T-helper 2 cell treated with Interferon-gamma antibody and Interleukin-4, amounts not matched to agents 5 μg/mL and 100 μg/mL, for 36 hours (primary cell): ENCODE measurements at places on chromosomes 4 and X.

GRCh38 chrX:21990832-21991231 is 41.3 kb upstream of the PHEX start:
- no peak for DNase-seq
- no peak overlapping the region for H3K4me3 ChIP-seq
- H3K36me3 ChIP-seq, result peaks cover 23% of the 10 kb centered on the region
- H3K27ac ChIP-seq, result no peak overlapping the region
- H3K4me1 ChIP-seq, result no peaks in the 10 kb centered on the region

DNA sequence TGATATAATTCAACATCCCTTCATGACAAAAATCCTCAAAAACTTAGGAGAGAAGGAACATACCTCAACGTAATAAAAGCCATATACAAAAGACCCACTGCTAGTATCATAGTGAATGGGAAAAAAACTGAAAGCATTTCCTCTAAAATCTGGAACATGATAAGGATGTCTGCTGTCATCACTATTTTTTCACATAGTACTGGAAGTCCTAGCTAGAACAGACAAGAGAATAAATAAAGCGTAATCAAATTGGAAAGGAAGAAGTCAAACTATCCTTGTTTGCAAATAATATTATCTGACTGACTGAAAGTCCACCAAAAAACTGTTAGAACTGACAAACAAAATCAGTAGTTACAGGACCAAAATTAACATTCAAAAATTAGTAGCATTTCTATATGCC is 985.4 kb upstream of the AGA start:
- DNase-seq, result no peak
- H3K27me3 ChIP-seq, result no peaks in the 10 kb centered on the region
- no peak overlapping the region for H3K27ac ChIP-seq
- H3K4me1 ChIP-seq, result no peaks in the 10 kb centered on the region
- no peak overlapping the region for H3K4me3 ChIP-seq

- DNase-seq, result no peak
- no peaks in the 10 kb centered on the region for H3K36me3 ChIP-seq
- H3K27me3 ChIP-seq, result no peaks in the 10 kb centered on the region
- H3K4me1 ChIP-seq, result no peaks in the 10 kb centered on the region
- no peak overlapping the region for H3K27ac ChIP-seq
- no peak overlapping the region for H3K4me3 ChIP-seq
Observed at GRCh38 chr4:14083150-14083549, 455.6 kb upstream of the BOD1L1 start.

- H3K27me3 ChIP-seq, result peaks cover 2% of the 10 kb centered on the region
- no peak overlapping the region for H3K27ac ChIP-seq
- no peaks in the 10 kb centered on the region for H3K36me3 ChIP-seq
- no peaks in the 10 kb centered on the region for H3K4me1 ChIP-seq
- no peak for DNase-seq
Observed at GRCh38 chr4:8278009-8278395, 8.4 kb downstream of the HTRA3 start.

DNA sequence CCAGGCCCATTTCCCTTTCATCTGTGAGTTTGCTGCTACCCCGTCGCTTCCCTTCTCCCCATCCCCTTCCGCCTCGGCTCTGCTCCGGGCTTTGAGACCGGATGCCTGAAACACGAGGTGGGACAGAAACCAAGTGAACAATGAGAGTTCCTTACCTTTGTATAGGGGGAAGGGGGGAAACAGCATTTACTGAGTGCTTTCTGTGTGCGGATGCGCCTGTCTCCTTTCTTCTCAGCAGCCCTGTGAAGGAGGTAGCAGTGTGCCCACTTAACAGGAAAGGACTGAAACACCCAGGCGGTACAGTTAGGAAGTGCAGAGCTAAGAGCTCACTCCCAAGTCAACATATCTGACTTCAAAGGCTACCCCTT is 43.2 kb upstream of the TMSB15B start:
- H3K4me3 ChIP-seq, result peak overlapping the region; percentile 87
- no peaks in the 10 kb centered on the region for H3K36me3 ChIP-seq
- peak overlapping the region; percentile 90 for H3K27ac ChIP-seq
- DNase-seq, result peak; percentile 14
- no peaks in the 10 kb centered on the region for H3K27me3 ChIP-seq
- H3K4me1 ChIP-seq, result peaks cover 13% of the 10 kb centered on the region

GRCh38 chr4:173477016-173477415 is 53.0 kb downstream of the HAND2 start:
- H3K27ac ChIP-seq, result no peak overlapping the region
- no peak for DNase-seq
- H3K4me1 ChIP-seq, result no peaks in the 10 kb centered on the region
- H3K27me3 ChIP-seq, result peaks cover 2% of the 10 kb centered on the region

GRCh38 chr4:22850055-22850454 is 157.3 kb downstream of the GBA3 start:
- no peaks in the 10 kb centered on the region for H3K36me3 ChIP-seq
- peaks cover 3% of the 10 kb centered on the region for H3K4me1 ChIP-seq
- H3K4me3 ChIP-seq, result no peak overlapping the region
- H3K27me3 ChIP-seq, result no peaks in the 10 kb centered on the region

DNA sequence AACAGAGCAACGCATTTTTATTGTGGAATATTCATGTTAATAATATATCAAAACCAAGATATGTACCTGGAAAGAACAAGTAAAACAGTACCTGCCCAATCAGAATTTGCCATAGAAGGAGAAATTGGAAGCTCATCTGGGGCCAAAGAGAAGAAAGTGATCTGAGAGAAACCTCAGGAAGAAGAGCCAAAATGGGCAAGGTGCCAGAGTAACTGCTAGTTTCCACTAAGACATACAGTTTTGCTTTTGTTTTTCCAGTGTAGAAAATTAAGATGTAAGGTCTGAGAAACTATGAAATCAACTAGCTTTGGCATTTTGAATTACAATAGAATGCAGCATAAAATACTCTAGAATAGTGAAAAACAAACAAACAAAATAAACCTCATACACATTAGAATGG is 2201.2 kb downstream of the ARAP2 start:
- H3K27ac ChIP-seq, result no peak overlapping the region
- no peaks in the 10 kb centered on the region for H3K27me3 ChIP-seq
- H3K4me3 ChIP-seq, result no peak overlapping the region
- no peaks in the 10 kb centered on the region for H3K4me1 ChIP-seq

DNA sequence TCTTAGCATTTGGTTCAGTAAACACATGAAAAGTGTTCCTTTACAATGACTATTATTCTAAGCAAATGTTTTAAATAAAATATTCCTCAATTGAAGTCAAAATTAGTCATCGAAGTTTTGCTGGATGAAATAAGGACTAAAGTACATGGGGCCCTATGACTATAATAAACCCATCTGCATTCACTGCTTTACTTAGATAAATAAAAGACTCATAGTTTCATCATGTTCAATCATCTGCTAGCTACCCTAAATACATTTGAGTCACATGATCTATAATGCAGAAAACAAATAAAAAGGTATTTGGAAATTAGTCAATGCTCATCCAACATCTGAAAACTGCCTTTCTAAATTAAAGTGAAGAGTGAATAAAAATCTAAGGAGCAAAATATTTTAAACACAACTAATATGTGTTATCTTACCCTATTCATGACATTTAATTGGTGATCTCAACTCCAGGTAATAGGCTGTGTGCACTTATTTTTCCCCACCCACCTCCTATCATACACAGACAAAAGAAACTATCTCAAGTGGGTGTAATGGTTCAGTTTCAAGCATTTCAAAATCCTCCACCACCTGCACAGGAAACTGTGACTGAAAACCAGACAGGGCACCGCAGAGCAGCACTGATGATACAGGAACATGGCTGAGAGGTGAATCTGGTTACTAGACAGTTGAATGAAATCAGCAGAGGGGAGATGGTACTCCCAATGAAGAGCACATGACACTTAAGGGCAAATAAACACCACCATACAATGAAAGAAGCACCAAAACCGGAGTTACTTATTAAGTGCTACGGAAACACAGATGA is 78.6 kb downstream of the CAMK2D start:
- DNase-seq, result peak; percentile 86
- peak overlapping the region; percentile 67 for H3K4me3 ChIP-seq
- peaks cover 50% of the 10 kb centered on the region for H3K4me1 ChIP-seq
- peak overlapping the region; percentile 92 for H3K27ac ChIP-seq
- H3K27me3 ChIP-seq, result no peaks in the 10 kb centered on the region

GRCh38 chrX:129876771-129877305 is 29.1 kb upstream of the UTP14A start:
- peaks cover 2% of the 10 kb centered on the region for H3K27me3 ChIP-seq
- H3K36me3 ChIP-seq, result no peaks in the 10 kb centered on the region
- no peak overlapping the region for H3K27ac ChIP-seq
- no peak overlapping the region for H3K4me3 ChIP-seq

DNA sequence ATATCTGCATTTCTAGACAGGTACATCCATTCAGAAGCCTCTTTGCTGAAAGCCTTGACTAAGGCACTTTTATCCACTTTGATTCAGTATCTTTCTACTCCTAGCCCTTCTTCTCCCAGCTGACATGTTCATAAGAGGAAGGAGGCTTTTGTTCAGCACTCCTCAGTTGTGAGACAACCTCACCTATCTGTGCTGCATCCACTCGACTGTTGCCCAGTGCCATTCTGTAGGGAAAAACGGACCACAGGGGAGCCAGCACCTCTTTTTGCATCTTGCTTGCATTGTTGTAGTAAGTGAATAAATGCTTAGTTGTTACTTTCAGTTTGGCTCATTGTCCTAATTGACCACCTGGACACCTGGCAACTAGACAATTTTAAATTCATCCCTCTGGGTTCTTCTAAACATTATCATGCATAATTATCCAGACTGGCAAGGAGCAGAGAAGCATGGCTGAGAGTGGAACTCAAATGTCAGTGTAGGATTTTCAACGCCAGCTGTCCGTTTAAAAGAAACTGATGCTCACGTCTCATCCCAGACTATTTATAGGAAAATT is 83.8 kb upstream of the BOD1L1 start:
- DNase-seq, result no peak
- H3K4me3 ChIP-seq, result no peak overlapping the region
- H3K4me1 ChIP-seq, result no peaks in the 10 kb centered on the region
- H3K36me3 ChIP-seq, result no peaks in the 10 kb centered on the region

GRCh38 chrX:40012039-40012867 is 85.5 kb downstream of the BCOR start:
- peak; percentile 22 for DNase-seq
- peaks cover 20% of the 10 kb centered on the region for H3K4me1 ChIP-seq
- H3K36me3 ChIP-seq, result no peaks in the 10 kb centered on the region
- peak overlapping the region; percentile 75 for H3K27ac ChIP-seq

DNA sequence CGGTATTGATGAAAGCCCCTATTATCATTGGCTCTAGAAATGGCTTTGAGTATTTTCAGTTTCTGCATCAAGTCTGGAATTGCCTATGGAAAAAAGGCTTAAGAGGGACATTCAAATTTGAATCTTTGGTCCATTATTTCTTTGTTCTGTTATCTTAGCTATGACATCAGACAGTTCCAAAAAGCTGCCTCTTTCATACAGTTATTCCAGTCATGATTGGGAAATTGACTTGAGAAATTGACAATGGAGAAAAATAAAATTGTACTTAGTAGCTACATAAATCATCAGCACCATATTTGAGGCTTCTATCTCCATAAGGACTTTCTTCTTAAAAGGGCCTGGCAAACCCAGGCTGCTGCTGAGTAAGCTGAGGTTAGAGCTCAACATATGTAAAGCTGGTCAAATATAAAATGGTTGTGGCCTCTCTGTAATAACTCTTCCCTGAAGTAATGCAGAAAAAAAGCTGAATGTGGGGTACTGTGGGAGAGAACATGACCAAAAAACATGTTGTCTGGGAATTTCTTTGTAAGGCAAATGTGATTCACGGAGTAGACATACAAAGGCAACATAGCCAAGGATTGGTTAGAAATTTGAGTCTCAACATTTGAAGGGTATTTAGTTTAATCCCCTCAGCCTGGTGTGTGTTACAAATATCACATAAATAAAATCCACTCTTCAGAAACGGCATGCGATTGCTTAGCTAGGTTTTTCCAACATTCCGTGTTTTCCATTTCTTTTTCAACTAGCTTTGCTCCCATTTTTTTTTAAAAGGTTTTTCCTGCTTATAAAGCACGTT is 100.9 kb downstream of the LNX1 start:
- no peak overlapping the region for H3K27ac ChIP-seq
- H3K36me3 ChIP-seq, result no peaks in the 10 kb centered on the region
- H3K4me1 ChIP-seq, result no peaks in the 10 kb centered on the region
- H3K4me3 ChIP-seq, result no peak overlapping the region
- no peak for DNase-seq
- H3K27me3 ChIP-seq, result peaks cover 18% of the 10 kb centered on the region

GRCh38 chrX:11437642-11438379 is 144.6 kb downstream of the AMELX start:
- H3K4me3 ChIP-seq, result no peak overlapping the region
- no peaks in the 10 kb centered on the region for H3K4me1 ChIP-seq
- H3K36me3 ChIP-seq, result no peaks in the 10 kb centered on the region
- no peaks in the 10 kb centered on the region for H3K27me3 ChIP-seq

GRCh38 chr4:121654738-121655137 is 42.0 kb downstream of the ANXA5 start:
- H3K4me1 ChIP-seq, result peaks cover 2% of the 10 kb centered on the region
- DNase-seq, result no peak
- H3K27me3 ChIP-seq, result peaks cover 27% of the 10 kb centered on the region
- H3K27ac ChIP-seq, result no peak overlapping the region
- no peaks in the 10 kb centered on the region for H3K36me3 ChIP-seq

DNA sequence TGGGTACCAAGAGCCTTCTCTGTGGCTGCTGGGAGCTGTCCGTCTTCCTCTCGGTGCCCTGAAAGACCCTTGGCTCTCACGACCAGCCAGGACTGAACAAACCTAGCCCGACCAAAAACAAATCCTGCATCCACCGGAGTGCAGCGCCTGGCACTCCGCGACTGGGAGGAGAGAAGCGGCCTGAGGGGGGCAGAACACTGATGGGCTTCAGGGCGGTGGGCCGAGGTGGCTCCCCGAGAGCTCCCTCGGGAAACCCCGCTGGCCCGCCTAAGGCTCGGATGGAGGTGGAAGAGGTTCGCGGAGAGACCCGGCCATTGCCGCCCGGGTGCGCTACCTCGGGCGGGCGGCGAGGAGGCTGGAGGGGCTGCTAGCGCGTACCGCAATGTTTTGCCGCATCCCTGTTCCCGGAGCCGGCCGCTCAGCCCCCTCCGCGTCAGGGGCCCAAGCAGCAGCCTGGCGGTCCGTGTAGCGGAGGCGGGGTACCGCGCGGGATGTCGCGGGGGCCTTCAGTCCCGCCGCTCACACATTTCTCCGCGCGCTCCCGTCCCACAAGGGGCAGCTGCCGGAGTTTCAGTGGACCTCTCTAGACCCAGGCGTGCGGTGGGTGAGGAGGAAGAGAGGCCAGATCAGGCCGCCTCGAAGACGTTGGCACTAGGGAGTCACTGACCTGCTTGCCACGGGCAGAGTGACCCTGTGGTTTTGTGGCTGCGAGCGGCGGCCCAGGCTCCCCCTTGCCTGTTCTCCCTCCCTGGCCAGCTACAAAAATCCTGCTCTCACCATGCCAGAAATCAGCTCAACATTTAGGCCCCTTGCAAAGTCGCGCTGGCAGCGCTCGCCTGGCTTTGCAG is 2.2 kb downstream of the SLITRK4 start:
- DNase-seq, result no peak
- H3K27ac ChIP-seq, result no peak overlapping the region
- peaks cover 11% of the 10 kb centered on the region for H3K27me3 ChIP-seq
- no peak overlapping the region for H3K4me3 ChIP-seq
- no peaks in the 10 kb centered on the region for H3K4me1 ChIP-seq
- no peaks in the 10 kb centered on the region for H3K36me3 ChIP-seq

GRCh38 chrX:15529165-15529564 is 28.6 kb downstream of the BMX start:
- H3K27me3 ChIP-seq, result peaks cover 2% of the 10 kb centered on the region
- H3K4me1 ChIP-seq, result peaks cover 2% of the 10 kb centered on the region
- no peak overlapping the region for H3K4me3 ChIP-seq

- no peak for DNase-seq
- H3K36me3 ChIP-seq, result peaks cover 28% of the 10 kb centered on the region
- no peaks in the 10 kb centered on the region for H3K27me3 ChIP-seq
- no peaks in the 10 kb centered on the region for H3K4me1 ChIP-seq
- H3K4me3 ChIP-seq, result no peak overlapping the region
- no peak overlapping the region for H3K27ac ChIP-seq
Observed at GRCh38 chr4:88396681-88397080, 18.0 kb downstream of the HERC6 start.
